ENCODE measurements at places on chromosomes 1 and 21.
A peak's percentile ranks its signal among the peaks of the same experiment; 100 is the strongest.

GRCh38 chr21:46091118-46091517 lies 6.8 kb upstream of the COL6A2 start:
- DNase-seq = no peak

DNA sequence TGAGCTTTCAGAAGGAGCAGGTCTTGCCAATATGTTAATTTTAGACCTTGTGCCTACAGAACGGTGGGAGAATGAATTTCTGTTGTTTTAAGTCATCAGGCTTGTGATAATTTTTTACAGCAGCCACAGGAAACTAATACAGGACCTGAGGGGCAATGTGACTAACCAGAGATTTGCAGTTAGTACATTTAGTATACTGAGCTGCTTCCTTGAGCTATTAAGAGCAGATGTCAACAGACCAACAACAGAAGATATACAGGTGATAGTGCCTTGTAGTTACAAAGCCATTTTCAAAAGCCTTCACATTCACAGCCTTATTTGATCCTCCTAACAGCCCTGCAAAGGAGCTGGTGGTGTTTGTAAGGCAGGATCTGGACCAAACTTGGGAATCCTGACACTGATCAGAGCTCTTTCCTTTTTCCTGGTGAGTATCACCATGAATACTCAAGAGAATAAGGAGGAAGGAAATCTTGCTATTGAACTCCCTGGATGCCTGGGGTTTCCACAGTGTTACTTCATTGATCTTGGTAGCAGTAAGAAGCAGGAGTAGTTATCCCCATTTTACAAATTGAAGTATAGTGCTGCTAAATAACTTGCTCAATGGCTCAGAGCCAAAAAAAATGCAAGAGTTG lies 4.7 kb upstream of the SLAMF1 start:
- DNase-seq = no peak

DNA sequence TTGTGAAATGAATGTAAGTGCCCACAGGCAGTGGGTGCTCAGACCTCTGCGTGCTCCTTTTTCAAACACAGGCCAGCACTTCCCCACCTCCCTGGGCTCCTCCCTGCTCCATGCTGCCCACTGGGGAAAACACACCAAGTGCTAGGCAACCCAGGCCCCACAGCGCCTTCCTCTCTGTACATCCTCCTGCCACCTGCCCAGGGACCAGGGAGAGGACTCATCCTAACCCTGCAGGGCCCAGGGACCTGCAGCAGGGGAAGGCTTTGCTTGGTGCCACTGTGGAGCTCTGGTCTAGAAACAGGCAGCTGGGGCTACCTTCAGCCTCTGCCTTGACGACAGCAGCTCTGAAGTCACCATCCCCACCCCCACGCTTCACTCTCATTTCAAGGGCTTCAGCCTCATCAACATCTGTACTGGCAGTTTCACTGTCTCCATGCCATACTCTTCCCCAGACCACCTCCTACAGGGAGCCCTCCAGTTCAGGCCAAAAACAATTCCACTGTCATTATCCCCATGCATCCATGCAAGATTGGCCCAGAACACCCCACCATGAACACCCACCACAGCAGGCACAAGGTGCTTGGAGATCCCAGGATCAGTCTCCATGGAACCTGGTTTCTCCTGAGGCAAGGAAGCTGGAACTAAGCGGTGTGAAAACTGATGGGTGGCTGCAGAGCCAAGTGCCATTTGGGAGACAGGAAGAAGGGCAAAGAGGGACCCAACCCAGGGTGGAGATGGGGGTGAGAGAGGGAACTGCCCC lies 1.1 kb downstream of the IGSF8 start:
- DNase-seq = no peak

DNA sequence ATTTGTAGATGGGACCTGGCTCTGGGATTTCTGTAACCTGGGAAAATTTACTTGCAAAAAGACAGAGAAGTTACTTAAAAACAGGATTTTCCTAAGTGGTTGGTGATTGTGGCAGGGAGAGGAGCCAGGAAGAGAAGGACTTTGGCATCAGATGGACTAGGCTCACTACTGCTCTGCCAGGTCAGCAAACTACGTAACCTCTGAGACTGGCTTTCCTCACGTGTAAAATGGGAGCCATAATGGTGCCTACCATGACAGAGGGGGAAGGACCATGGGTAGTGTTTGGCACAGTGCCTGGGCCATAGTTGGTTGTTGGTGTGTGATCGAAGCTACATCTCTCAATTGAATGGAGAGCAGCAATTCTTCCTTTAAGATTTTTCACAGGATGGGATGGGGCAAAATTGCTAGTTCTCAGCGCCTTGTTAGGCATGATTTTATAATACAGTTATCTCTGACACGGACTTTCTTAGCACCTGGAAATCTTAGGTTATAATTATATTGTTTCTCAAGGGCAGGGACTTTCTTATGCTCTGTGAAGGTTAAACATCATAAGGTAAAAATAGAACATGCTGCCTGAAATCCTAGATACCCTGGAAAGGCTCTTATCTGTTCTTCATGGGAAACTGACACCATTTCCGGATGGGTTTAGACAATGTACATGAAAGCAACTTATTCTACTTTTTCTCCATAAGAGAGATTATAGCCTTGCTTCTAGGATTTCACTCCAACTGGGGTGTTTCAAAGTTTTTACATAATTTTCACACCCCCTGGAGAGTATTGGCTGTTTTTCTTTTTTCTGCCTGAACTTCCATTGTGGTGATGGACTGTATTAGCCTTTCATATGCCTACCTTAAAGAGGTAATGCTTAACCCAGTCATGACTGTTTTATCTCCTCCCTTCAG lies 10.9 kb downstream of the ROR1 start:
- DNase-seq = no peak

GRCh38 chr1:36570478-36571060 lies 87.9 kb upstream of the CSF3R start:
- no peak for DNase-seq

- no peak for DNase-seq
These were observed 16.5 kb upstream of the RYR2 start for GRCh38 chr1:237025358-237026074.

DNA sequence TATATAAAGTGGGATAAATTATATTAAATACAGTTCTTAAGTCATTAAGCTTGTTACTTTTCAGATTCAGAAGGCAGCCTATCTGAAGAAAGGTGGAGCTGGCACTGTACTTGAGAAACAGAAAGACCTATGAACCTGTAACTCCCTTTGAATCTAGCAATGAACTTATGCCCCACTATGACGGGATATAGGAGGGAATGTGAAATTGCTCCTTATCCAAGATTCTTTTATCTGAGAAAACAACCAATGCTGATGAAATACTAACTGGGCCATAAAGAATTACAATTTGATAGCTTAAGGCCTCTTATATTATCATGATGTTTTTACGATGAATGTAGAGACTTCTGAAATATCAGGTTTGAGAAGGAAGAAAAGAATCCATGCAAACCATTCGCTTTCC lies 50.1 kb downstream of the ATP1B1 start:
- no peak for DNase-seq

DNA sequence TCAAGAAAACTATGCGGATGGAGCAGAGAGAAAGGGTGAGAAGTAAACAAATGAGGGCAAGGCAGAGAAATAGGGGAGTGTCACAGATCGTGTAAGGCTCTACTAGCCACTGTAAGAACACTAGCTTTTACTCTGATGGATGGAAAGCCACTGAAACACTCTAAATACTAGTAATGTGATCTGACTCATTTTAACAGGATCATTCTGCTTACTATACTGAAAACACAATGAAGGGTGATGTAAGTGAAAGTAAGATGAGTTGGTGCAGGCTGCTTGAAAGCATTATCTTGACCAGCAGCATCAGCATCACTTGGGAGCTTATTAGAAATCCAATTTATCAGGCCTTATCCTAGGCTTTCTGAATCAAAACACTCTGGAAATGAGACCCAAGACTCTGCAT lies 32.7 kb downstream of the TUT4 start:
- no peak for DNase-seq

- no peak for DNase-seq
These were observed 451 bp downstream of the ADAMTSL4 start for GRCh38 chr1:150549496-150550221.

- no peak for DNase-seq
These were observed 202.5 kb upstream of the DUSP10 start for GRCh38 chr1:221944247-221944870.

DNA sequence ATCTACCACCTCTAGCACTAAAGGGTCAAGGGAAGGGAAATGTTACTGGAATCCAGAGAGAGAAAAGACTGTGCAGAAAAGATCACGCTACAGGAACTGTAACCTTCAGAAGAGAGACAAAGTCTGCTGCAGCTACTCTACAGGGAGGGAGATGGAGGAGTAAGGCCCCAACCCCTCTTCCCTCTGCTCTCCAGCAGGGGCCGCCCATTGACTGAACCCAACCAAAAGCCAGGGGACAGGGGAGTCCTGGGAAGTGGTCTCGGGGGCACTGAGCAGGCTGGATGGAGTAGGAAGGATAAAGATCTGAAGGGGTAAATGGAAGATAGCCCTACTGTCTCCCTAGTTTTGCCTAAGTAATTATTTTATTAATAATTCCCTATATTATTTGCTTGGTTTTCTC lies 72.8 kb upstream of the NR5A2 start:
- DNase-seq = no peak

- DNase-seq = no peak
These were observed 27.1 kb downstream of the DNTTIP2 start for GRCh38 chr1:93851878-93852277.

- DNase-seq = no peak
These were observed 622.3 kb upstream of the PLXNA2 start for GRCh38 chr1:208866386-208866955.

GRCh38 chr1:150577557-150578271 lies 1.7 kb downstream of the MCL1 start:
- DNase-seq = no peak

GRCh38 chr1:204471687-204472086 lies 22.9 kb downstream of the PIK3C2B start:
- DNase-seq = no peak

GRCh38 chr21:42142141-42142540 lies 71.0 kb downstream of the UMODL1 start:
- DNase-seq = no peak

- no peak for DNase-seq
These were observed 18.5 kb downstream of the SLC35A3 start for GRCh38 chr1:99988210-99988765.

DNA sequence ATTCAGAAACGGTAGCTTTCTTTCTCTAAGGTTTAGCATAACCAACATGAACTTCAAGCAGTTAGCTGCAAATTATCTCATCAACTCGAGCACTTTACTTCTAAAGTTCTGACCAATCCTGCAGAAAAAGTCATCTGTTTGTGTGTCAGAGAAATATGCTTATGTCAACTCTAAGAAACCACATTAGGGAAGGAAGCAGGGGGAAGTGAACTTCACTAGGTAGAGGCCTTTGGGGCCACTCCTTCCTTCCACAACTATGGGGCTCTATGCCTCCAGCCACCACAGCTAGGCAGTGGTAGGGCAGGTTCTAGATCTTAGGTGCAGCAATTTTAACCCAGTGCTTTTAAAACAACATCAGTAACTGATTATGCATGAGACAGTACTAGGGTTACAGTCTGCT lies 375.9 kb downstream of the DSCAM start:
- no peak for DNase-seq

- DNase-seq = peak; percentile 93
These were observed at the start of gene MRPL55 for GRCh38 chr1:228109073-228109961. MRPL55 (minus strand) TSS chr1:228109299; CDS start chr1:228108260, 1,039 bp downstream.

DNA sequence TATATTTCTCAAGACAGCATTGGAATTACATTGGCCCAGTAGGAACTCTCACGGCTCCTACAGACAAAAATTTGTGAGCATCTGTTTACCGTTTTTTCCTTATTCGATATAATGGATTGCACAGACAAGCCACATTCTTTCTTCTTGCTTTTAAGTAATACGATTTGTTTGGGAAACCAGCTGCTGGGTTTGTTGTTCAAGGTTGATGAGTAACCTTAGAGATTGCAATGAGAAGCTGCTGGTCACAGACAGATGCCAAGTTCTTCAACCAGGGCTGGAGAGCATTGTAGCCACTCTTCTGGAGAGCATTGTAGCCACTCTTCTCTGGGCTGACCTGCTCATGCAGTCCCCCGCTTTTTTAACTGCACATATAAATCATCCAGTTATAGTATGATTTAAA lies 1.4 kb upstream of the MIA3 start:
- no peak for DNase-seq

DNA sequence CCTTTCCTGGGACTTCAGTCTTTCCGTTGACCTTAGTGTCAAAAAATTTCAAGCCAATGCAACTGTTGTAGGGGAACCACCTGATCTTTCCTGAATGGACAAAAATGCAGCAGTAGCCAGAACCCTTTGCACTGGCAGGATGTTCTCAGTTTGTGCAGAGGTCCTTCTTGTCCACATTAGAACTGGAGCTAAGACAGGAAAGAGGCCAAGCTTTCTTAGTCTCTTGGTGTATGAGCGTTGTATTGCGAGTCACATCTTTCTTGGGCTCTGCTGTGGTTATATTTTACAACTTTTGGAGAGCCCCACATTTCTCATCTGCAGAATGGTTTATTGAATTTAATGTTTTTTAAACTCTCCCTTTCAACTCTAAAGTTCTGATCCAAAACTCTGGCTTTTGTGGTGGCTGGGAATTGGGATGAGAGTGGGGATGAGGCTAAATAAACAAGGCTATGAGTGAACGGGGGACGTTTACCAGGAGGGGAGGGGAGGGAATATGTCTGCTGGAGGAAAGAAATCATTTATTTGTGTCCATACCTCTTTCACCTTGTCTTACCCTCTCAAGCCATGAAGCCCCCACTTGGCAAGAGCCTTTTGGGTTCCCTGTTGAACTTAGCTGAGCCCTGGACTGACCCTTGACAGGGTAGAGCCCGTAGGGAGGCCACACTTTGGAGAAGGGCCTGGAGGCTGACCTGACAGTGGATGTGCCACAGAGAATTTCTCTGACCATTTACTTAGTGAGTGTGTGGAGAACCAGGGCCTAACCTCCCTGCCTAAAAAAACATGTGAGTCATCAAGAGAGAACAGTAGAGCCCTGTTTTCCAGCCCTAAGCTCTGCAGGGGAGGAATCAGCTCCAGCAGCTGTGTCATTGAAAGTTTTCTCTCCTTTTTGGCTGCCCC lies 586 bp downstream of the CHI3L2 start:
- no peak for DNase-seq

- DNase-seq = no peak
These were observed 21.6 kb downstream of the AADACL4 start for GRCh38 chr1:12665511-12665910.

DNA sequence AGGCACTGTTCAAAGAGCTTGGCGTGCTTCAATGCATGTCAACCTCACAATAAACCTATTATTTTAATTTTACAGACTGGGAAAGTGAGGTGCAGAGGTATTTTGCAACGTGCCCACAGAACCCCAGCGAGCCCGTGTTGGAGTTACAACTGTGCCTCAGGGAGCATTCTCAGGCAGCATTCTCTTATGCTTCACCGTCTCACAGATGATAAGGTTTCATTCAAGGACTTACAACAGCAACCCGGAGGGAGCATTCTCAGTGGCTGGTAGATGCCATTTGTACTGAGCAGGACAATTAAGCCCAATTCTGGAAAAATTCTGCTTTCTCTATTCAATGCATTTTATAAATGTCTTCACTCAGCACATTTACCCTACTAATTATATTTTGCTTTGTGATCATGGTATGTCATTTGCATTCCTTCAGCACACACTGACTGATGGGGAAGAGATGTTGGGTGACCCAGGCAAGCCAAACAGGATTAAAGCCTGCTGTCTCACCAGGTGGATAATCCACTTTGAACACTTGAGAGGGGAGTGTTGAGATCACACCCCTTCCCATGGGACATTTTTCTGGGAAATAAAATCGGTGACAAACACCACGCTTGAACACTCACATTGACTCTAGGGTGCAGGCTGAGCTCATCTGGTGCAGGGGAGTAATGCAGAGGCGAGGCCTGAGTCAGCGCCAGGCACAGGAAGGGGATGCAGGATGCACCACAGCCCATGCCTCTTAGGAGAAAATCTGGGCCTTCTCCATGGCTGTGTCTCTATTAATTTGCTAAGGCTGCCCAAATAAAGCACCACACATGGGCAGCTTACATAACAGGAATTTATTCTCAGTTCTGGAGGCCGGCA lies 113.9 kb downstream of the CLIC6 start:
- DNase-seq = no peak
